T-helper 2 cell (primary cell): ENCODE measurements at places on chromosomes 2 and 18.

DNA sequence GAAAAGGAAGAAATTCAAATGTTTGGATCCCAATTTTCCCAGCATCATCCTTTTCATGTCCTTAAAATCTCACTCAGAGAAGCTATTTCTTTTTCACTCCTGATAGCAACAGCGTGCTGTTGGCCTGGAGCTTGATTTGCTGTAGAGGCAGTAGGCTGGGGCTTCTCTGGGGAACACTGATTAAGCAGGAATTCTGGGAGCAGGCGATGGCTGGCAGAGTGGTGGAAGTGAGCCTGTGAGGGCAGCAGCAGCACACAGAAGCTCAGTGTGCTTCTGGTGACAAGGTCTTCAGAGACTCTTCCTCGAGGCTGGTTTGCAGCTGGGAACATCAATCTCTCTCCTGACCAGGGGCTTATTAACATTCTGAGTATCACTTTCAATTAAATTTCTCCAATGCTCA, 284.6 kb downstream of the DPP10 start:
- DNase-seq: no peak

DNA sequence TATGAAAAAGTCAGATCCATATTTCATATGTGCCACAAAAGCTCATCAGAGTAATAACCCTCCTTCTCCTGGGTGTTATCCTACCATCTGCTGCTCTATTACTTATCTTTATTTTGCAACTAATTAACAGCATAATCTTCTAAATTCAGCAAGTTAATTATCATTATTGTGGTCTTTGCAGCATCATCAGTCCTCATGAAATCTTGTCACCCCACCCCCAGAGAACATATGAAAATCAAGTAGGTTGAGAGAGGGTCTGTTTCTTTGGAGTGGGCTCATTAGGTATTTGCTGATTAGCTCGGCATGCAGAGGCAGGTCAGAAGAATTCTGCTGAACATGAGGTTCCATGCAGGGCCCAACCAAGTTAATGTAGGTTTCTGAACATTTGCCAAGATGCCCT, 64.8 kb downstream of the ATF2 start:
- no peak for DNase-seq

DNA sequence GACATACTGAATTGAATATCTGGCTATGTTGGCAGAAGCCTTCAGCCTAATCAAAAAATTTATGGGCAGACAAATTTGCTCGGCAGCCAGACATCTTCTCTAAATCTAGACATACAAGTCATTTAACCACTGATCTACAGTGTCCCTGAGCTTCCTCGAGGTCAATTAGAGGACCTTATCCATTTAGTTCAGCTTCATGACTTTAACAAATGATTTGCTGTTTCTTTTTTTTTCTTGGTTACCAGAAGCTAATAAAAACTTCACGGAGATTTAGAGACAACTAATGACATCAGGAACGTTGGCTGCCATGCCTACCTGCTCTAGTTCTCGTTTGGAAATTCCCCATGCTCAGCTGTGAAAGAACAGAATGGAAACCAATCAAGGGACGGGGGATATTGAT, 223.8 kb downstream of the BCL2 start:
- no peak for DNase-seq

DNA sequence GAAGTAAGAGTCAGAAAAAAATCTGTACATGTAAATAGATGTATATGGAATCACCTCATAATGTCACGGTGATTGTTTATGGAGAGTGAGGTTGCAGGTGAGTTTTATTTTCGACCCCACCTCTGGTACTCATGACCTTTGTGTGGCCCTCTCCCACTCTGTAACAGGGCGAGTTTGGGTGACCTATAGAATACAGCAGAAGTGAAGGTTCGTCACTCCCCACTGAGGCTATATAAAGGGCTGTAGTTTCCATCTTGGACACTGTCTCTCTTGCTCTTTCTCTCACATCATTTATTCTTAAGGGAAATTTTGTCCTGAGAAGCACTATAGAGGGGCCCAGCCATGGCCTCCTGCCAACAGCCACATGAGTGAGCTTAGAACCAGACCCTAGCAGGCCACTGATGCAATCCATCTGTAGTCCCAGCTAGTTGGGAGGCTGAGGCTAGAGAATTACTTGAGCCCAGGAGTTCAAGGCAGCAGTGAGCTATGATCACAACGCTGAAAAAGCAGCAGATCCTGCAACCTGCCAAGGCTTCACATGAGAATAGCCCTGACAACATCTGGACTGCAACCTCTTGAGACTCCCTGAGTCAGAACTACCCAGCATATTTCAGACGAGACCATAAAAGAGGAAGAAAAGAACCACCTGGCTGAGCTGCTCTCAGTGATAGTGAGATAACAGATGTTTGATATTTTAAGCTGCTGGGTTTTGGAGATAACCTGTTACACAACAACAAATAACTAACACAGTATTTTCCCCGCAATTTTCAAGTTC, 74.3 kb upstream of the SLC1A4 start:
- DNase-seq: no peak

DNA sequence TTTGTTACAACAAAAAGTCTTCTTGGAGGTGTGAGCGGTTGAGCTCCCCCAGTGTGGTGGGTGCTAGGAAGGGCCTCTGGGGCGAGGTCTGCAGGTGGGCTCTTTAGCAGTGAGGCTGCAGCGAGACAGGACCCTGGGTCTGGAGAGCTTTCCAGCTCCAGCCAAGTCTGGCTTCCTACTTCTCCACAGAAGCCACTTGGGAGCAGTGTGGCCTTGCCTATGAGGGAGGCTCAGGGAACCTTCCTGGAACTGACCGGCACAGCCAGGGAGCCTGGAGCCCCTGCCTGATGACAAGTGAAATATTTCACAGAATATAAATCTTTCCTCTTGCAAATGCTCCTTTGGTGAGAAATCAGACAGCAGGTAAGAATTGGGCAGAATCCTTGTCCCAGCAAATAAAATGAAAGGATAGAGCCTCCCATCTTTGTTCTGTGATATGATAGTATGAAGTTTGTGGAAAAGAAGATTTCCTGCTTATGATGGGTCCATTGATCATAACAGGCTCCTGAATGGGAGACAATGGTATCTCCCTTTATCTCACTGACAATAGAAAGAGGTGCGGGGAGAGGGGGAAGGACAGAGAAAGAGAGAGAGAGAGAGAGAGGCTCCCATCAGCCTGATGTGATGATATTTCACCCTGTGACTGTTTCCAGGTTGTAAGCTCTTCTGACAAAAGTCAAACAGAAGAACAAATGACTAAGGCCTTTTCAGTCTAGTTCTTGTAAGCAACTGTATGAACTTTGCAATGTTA, 289.8 kb upstream of the SPRED2 start:
- DNase-seq: no peak

GRCh38 chr18:32847691-32848090, 74.9 kb upstream of the KLHL14 start:
- DNase-seq: no peak

DNA sequence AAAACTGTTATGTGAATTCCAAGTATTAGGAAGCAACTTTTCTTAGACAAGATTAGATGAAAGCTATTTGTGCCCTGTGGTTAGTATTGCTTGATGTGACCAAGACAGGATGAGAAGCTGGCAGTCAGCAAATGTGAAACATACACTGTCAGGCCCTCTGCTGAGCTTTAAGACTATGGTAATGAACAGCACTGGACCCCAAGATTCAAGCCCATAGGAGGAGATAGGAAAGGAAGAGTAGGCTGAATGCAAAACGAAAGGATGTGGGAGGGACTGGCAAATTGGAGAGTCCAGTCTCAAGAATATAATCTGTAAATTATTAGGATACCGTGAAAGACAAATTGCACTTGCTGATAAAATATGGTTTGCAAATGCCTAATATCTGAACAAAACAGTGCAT, 16.4 kb downstream of the BZW1 start:
- DNase-seq: no peak

GRCh38 chr2:65608916-65609315, 176.5 kb upstream of the SPRED2 start:
- DNase-seq: no peak

GRCh38 chr2:221649051-221649775, 77.1 kb upstream of the EPHA4 start:
- DNase-seq: no peak

DNA sequence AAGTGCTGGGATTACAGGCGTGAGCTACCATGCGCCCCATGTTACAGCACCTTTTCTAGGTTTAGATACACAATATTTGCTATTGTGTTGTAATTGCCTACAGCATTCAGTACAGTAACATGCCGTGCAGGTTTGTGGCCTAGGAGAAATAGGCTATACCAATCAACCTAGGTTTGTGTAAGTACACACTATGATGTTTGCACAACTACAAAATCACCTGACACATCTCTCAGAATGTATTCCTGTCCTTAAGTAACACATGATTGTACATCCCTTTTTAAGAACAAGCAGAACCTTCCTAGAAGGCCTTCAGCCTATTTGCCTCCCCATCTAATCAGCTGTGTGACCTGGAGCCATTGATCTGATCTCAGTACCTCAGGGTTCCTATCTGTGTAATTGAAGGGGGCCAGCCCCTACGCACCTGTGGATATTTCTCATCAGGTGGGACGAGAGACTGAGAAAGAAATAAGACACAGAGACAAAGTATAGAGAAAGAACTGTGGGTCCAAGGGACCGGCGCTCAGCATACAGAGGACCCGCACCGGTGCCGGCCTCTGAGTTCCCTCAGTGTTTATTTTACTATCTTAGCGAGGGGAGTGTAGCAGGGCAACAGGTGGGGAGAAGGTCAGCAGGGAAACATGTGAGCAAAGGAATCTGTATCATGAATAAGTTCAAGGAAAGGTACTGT, 18.7 kb upstream of the TMBIM1 start:
- DNase-seq: no peak

DNA sequence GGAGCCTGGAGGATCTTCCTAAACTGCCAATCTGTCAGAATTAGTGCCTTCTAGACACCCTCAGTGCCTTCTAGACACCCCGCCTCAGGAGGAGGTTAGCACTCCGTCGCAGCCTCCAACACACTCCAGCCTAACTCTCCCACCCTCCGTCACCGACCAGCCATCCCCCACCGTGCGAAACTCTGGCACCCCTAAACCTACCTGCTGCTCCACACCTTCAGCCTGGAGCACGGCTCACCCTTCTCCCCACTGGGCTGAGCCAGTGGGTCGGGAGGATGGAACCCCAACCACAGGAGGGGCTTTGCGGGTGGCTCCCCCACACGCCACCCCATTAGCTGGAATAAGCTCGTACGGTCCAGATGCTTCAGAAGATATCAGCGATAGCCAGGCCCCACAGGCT, 468.9 kb upstream of the HS6ST1 start:
- DNase-seq: no peak

DNA sequence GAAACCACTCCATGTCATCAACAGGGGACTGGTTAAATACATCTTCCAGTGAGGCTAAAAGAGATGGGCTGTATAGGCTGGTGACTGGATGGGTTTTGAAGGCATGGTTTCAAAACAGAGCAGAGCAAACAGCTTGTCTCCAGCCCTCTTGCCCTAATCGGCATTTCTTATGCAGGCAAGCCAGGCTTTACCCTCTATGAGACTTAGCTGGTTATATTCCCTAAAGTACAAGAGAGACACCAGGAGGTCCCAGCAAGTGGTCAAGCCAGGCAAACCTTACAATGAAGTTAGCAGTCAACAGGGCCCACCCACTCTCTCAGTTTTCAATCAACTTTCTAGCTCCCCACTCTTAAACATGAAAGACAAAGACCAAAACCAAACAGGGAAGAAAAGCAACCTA, 19.0 kb downstream of the OSBPL1A start:
- DNase-seq: no peak

- no peak for DNase-seq
Observed at GRCh38 chr2:30705056-30705455, 102.2 kb downstream of the CAPN13 start.

DNA sequence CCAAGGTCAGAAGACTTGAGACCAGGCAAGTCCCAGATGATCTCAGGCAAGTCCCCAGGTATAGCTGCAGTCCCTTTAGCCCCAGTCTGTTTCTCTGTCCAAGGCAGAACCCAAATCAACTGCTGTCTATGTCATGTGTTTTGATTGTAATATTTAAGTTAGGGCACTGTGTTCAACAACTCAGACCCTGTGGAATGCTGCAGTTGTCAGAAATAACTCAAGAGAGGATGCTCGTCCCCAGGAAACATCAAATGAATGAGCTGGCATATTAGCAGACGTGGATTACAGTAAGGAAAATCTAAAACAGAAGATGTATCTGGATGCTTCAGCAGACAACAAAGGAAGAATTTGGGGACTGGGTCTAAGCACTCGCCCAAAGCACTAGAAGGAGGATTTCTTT, 70.1 kb downstream of the BCL11A start:
- DNase-seq: no peak

- DNase-seq: no peak
Observed at GRCh38 chr18:48534364-48534763, 4.5 kb upstream of the CTIF start.

- DNase-seq: peak; percentile 79
Observed at GRCh38 chr18:77899972-77900754, 650.5 kb downstream of the GALR1 start.

DNA sequence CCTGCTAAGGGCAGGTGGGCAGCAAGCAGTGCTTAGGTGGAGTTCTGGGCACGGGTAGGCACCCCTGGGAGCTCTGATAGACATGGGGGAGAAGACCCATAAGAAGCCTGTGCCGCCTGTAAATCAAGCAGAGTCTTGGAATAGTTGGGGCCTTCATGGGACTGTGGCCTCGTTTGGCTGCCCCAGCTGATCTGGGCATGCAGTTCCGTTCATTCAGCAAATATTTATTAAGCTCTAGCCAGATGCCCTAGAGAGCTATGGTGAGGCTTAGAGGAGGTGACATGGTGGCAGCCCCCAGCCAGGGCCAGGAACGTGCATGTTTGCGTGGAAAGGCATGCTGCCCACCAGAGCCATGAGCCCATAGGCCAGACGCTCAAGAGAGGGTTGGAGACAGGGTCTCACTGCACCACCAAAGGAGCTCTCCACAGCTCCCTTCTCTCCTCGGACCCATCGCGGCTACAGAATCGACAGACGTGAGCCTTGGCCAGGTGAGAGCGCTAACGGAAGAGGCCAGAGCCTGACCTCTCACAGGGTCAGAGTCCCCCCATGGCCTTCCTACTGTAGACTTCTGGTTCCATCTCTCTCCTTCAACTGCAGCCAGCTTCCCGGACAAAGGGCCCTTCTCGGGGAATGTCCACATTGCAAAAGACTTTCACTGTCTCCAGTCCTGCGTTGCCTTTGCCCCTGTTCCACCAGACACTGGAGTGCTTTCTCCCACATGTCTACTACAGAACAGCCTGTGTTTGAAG, 135.7 kb downstream of the INHBB start:
- DNase-seq: no peak

DNA sequence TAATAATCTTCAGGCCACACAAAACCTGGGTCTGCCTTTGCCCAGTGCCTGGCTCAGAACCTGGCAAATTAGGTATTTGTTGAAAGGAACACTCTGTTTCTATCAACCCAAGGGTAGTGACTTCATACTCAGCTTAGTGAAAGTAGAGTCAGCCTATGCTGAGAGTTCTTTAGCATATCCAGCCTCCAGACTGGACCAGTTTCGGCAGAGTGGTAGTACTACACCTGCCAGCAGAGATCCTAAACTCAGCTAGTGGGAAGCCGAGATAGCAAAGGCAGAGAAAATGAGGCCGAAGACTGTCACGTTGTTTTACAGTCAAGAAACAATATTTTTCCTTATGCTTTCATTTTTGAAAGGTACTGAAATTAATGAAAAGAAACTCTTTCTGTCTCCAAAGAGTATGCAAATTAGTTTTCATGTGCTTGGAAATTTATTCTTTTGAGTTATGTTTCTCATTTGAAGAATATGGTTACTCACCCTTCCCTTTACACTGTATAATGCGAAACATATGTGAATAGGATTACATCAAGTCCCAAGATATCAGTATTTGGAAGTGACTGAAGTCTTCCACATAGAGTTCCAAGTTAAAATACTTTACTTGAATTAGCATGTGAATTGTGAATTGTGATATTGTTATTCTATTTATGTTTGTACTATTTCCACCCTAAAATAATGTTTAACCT, 52.2 kb upstream of the UGP2 start:
- no peak for DNase-seq

- DNase-seq: no peak
Observed at GRCh38 chr2:41879235-41879916, 168.4 kb upstream of the PKDCC start.
